ENCODE measurements at places on chromosomes 2 and 18.

GRCh38 chr2:7703048-7703447, 785.8 kb downstream of the RNF144A start:
- DNase-seq = no peak

DNA sequence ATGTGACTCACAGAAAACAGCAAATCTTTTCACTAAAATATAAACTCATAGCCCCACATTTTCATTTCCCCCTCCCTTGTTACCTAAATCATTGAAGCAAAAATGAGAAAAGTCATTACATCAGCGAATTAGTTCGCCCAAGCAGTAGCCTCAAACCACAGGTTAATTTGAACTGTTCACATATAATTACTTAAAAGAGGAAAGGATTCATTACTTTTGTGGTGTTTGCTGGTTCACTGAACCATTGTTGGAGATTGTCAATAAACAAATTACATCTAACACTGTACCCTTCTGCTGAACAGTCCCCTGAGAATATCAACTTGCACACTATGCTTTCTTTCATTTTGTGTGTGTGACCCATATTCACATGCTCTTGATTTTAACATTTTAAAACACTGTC, 238.7 kb downstream of the ERBB4 start:
- peak; percentile 51 for DNase-seq

- no peak for DNase-seq
Observed at GRCh38 chr2:65231121-65231520, 3.5 kb downstream of the ACTR2 start.

GRCh38 chr2:218020281-218020680, 17.5 kb upstream of the TNS1 start:
- DNase-seq = no peak

GRCh38 chr2:139916822-139917221, 1136.6 kb upstream of the NXPH2 start:
- DNase-seq = no peak

GRCh38 chr18:45839414-45840395, 14.2 kb downstream of the SIGLEC15 start:
- DNase-seq = peak; percentile 46

DNA sequence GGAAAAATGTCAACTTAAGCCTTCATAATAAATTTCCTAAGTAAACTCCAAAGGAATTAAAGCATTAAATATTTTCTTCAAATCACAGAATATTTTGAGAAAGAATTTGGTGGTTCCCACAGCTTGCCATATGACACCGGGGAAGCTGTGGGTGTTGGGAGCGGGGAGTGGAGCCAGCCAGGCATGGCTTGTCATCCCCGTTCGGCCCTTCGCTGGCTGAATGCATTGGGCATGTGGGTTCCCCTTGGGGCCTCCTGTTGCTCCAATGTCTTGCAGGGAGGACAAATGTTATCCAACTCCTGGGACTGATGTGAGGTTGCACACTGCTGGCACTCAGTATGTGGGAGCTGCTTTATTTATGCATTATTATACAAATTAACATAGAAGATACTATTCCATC, 18.6 kb downstream of the NGEF start:
- no peak for DNase-seq

- no peak for DNase-seq
Observed at GRCh38 chr2:19209575-19210341, 148.7 kb downstream of the OSR1 start.

Measured in NCI-H1930 (cell line).